ENCODE measurements at places on chromosomes 3 and 15.

DNA sequence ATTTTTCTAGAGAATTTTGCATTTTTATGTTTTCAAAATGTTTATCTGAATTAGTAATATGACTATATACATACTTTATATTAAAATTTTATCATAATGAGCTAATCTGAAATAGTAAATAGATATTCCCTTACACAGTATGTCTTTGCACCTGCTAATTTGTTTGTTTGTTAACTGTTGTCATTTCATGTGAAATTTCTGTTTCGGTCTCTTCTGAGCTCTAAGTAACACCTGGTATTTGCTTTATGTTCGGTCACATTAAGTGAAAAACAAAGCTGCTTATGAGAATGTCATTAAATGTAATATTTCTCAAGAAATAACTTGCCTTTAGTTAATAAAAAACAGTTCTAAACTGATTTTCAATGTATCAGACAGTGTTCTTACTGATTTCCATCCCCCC, 61.1 kb downstream of the FNDC3B start:
- DNase-seq, result no peak

- peak; percentile 9 for DNase-seq
These were observed 2.0 kb downstream of the MECOM start for GRCh38 chr3:169661361-169662131.

GRCh38 chr3:111278959-111279358, 207.3 kb downstream of the NECTIN3 start:
- DNase-seq, result no peak

- no peak for DNase-seq
These were observed 31.8 kb downstream of the LPP start for GRCh38 chr3:188185717-188186251.

DNA sequence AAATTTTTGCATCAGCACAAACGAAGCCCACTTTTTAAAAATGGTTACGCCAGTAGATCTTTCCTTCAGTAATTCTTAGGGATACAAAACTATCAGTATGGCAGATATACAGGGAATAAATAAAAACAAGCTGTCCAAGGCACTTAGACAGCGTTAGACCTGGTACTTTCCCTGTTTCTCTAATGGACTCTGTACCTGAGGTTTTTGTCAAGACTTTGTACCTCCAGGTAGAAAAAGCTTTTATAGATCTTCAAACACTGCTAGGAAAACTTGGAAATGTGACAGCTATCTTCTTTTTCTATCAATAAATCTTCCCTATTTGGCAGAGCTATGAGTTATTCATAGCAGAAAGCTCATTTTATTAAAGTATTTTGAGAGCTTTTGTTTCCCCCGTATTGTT, 477.8 kb downstream of the MAGI1 start:
- no peak for DNase-seq

DNA sequence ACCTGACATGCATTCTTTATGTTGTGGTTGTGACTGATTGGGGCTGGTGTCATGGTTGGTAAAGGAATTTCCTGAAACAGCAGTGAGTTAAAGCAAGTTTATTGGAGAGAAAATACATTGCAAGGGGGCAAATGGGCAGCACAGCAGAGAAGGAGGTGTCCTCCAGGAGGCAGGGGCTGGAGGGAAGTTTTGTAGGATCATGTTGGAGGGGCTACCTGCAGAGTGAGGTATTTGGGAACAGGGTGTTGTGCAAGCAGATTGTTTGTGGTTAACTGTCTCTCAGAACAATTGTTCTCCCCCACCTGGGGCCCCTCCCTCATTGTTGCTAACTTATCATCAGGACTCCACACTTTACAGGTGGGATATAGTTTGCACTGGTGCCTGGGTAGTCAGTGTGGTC, 196.0 kb downstream of the NSUN3 start:
- DNase-seq, result peak; percentile 2

DNA sequence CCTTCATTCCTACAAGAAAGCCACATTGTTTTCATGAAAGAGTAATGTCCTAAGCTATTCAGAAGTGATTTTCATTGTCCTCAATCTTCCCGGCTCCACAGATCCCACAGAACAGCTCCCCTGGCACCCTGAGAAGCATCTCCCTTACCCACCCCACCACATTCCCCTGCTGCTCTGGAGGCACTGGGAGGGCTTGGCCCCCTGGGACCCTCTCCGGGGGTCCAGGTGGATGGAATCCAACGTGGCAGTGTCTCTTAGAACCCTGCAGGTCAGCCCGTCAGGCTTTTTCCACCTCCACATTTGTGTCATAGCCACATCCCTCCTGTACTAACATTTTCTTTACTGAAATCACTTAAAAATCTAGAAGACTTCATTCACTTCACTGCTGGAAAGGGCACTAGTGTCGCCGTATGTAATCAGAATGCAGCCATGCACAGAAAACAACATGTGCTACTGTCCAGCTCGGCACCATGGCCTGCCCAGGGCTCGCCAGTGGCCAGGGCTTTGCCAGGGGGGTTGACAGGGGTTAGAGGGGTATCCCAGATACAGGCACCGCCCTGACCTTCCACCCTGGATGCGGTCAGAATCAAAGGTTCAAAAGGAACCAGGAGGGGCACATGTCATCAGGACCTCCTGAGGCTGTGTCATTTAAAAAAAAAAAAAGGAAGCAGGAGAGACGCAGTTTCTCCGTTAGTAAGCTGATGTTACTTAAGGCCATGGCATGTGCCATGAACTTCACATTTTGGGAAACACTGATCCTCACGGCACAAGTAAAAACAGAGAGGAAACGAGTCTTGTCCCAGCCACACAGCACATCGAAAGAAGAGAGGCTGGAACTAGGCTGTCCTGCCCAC, 106.3 kb downstream of the LSM3 start:
- no peak for DNase-seq

DNA sequence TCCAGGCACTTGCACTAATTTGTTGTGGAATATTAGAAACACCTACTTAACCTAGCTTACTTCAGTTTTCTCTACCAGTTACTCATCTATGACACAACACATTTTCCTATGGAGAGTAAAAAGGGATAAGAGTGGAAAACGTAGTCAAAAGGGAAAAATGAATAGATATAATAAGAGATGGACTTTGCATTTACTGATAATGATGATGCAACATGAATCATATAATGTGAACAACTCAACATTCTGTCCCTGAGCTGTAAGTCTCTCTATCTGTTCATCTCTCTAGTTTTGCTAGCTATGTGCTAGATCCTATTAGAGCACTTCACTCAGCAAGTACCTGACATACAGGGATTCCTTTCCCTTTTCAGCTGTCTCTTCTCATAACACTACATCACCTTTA, 627.1 kb downstream of the AGBL1 start:
- DNase-seq, result no peak

DNA sequence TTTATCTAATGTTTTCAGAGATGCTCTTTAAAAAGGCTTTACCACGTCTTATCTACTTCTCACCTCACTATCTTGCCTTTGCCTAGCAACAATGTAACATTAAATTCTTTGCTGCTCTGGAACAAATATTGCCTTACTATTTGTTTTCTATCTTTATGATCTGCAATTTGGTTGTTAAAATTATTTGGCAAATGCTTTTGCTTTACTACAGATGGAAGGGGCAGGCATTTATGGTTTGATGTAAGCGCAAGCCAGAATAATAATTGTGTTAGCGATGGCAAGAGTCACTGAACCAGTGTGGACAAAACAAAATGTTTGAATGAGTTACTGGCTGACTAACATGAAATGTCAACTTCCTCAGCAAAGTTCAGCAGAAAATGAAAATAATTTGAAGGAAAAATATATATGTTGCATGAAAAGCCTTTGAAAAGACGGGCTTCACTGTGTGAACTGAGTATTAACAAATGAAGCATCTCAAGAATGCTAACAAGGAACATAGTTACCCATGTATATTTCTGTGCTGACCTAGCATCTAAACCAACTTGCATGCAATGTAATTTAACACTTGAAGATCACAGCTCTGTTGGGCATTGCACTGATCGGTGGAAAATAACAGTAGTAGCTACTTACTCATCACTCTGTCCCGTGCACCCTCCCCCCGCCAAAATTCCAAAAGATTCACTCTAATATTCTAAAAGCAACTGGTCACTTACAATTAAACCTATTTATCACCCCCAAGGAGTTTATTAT, 454.0 kb upstream of the ARHGEF26 start:
- no peak for DNase-seq

Measured in NCI-H226 (cell line).